ENCODE measurements at places on chromosomes 7 and 10. TPM values are rescaled to one million over a fixed set of nuclear protein-coding genes. Genes with fewer than 3 reads are reported as not detected.

DNA sequence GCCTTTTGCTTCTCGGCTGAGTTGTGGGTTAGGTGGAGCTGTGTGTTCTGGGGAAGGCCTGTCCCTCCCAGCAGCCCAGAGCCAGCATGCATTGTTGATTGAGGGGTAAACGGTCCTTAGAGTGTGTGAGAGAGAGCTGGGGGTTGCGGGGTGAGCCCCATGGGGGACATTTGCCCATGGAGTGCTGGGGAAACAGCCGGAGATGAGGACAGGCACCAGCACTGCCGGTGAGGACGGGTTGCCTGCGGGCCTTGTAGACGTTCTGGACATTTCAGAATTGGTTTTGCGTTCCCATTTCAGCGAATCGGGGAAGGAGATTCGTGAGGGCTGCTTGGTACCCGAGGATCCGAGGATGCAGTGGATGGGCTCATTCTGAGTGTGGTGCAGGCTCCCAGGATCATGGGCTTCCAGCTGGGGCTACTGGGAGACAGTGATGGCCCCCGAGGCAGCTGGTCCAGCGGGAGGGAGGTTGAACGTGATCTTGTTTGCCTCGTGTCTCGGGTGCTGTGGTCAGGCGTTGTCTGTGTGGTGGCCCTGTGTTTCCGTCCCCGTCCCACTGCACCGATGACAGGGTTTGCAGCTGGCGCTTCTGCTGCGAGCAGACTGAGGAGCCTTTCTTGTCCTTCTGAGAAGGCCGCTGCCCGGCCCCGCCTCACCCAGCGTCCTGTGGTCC is 113.9 kb downstream of the CYTH3 start:
- DNase-seq: no peak

- no peak for DNase-seq
Measured at GRCh38 chr10:7389346-7389745, 21.5 kb downstream of the SFMBT2 start.

DNA sequence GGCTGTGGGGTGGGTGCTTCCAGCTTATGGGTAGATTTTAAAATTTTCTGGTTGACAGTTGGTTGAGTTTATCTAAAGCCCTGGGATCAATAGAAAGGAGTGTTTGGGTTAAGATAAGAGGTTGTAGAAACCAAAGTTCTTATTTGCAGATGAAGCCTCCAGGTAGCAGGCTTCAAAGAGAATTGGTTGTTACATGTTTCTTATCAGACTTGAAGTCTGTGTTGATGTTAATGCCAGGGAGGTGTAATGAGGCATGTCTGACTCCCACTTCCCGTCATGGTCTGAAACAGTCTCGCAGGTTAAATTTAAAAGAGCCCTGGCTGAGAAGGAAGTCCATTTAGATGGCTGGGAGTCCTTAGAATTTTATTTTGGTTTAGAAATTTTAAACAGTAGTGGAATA is 165.2 kb upstream of the TMEM72 start:
- no peak for DNase-seq

DNA sequence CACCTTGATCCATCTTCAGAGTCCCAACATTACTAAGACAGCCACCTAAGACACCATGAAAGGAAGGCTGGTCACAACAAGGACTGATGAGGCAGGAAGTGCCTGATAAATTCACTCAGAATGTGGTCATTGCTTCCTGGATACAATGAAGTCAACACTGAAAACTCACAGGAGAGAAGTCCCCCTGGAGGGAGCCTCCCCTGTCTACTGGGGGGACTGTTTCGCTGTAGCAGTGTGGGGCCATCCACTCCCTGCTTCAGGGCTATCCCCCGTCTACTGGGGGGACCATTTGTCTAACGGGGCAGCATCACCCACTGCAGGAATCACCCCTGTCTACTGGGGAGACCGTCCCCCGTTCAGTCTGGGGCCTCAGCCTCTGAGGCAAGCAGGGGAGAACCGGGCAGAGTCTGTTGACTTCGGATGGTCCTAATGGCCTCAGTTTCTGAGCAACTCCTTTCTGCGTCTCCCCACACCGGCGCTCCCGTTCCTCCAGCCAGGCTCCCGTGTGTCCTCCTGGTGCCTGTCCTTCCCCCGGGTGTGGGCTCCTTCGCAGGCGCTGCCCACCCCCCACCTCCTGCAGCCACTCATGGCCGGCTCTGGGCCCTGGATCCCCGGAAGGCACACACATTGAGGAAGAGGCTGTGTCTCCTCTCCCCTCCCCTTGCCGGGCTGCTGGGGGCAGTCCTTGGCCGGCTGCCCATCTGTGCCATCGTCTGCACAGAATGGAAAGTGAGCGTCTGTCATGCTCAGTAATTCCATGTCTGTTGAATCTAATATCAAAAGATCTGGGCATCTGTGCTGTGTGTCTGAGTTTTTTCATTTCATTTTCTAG is 59.9 kb upstream of the DNAJB6 start:
- DNase-seq: peak; percentile 51

DNA sequence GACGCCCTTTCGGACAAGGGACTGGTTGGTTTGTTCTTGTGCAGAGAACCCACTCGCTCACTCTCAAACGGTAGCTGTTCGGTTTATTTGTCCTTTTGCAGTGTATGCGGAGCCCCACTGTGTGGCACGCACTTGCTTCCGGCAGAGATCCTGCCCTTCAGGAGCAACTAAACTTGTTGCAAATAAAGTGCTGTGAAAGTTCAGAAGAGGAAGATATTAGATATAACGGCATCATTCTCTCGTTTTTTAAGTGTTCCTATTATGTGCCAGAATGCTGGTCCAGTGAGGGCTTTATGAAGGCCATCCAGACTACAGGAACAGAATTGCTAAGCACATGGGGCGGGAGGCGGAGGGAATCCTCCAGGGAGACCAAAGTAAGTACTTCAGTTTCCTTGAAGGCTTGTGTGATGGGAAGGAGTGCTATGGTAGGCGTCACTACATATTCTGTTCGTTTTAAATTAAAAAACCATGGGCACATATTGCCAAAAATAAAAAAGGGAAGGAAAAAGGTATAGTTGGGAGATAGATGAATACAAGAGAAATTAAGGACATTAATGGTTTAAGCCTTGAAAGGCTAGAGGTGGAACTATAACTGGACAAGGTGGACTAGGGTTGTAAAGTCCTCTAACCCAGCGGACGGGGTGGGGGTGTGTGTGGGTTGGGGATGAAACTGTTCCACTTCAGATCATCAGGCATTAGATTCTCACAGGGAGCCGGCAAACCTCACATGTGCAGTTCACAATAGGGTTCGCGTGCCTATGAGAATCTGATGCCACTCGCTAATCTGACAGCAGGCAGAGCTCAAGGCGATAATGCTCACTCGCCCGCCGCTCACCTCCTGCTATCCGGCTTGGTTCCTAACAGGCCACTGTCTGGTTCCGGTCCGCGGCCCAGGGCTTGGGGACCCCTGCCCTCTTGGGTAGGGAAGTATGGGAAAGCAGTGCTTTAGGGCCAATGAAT is 704 bp upstream of the ERLIN1 start:
- peak; percentile 41 for DNase-seq

DNA sequence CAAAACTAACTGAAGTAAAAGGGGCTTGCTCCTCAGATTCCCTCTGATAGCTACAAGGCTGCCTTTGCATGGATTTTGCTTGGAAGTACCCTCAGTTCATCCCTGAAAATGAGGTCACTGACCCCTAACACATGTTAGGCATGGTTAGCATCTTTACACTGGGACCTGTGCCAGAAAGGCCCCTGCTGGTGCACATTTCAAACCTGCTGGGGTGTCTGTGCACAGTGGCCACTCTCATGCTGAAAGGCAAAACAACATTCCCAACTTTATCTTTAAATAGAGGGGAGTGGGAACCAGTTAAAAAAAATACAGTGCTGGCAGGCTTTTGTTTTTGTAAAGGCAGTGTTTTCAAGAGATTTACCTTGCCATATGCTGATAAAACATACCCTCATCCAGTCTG is 99.1 kb downstream of the ANK3 start:
- no peak for DNase-seq

DNA sequence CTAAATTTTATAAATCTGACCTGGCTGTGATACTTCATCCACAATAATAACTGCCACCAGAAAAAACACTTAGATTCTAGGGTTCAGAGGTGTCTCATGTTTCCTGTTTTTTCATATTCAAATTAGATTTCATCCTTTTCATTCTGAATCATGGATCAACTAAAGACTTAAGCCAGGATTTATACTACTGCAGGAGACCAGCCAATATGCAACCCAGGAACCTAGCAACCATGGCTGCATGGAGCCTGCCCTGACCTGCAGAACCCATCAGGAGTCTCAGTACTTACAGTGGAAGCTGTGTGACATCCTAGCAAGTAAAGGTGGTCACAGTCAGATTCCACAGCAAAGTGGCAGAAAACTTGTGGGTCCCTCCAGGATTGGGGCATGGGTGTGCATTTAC is 40.5 kb upstream of the RNF148 start:
- DNase-seq: no peak

DNA sequence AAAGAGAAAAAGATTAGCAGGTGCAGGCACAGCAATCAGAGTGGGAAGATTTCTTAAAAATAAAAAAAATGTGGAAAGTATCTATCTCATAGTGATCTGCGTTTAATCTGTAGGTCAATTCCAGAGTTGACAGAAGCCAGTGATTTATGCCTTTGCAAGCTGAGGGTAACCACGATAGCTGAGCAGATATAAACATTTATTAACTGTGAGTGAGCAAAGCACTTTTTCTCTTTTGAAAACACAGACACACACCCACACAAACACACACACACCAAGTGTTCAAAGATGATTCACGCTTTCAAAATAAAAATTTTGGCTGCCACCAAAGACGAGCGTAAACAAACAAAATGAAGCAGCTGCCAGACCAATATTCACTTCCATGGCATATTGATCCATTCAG is 243.2 kb upstream of the SLC26A5 start:
- DNase-seq: peak; percentile 46

- DNase-seq: no peak
Measured at GRCh38 chr7:41487229-41487940, 215.5 kb downstream of the INHBA start.

- no peak for DNase-seq
Measured at GRCh38 chr7:125363873-125364272, 434.2 kb upstream of the POT1 start.

- peak; percentile 58 for DNase-seq
Measured at GRCh38 chr7:128427289-128427891, 17.6 kb upstream of the IMPDH1 start.

DNA sequence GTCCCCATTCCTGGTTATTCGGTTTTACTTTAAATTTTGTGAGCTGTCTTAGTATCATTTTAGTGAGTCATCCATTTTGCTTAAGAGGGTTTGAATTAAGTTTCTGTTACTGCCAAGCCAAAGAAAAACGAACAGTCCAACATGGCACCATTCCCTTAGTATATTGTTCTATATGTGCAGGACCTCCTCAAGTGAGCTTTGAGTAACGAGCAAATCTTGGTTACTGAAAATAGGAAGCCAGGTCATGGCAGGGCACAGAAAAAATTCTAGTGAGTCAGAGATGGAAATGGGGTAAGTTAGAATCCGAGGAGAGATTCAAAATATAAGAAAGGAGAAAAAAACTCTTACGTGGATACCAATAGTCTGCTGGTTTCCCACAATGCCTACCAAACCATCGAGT is 292.9 kb downstream of the BAMBI start:
- peak; percentile 69 for DNase-seq

DNA sequence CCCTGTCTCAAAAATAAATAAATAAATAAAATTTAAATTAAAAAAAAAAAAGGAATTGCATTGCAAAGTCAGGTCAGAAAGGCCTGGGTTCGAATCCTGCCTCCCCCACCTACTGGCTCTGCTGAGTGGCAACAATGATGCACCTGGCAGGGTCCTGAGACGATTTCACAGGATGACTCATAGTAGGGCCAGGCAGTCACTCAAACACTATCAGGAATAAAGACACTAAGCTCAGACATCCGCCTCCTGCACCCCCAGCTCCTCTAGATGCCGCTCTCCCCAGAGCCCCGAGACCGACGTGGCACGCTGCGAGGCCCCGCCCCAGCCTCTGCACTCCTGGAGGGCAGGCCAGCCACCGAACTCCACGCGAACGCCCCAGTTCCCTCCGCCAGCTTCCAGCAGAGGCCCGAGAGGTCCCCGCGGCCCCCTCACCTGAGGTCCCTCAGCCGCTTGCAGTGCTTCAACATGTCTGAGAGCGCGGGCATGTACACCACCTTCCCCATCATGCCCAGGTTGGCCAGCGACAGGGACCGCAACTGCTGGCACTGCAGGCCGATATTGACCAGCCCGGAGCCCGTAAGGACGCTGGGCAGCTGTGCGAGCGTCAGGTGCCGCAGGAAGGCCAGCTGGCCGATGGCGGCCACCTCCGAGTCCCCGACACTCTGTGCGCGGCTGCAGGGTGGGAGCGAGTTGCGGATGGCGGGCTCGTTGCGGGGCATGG is 76.6 kb upstream of the TNRC18 start:
- DNase-seq: peak; percentile 35

DNA sequence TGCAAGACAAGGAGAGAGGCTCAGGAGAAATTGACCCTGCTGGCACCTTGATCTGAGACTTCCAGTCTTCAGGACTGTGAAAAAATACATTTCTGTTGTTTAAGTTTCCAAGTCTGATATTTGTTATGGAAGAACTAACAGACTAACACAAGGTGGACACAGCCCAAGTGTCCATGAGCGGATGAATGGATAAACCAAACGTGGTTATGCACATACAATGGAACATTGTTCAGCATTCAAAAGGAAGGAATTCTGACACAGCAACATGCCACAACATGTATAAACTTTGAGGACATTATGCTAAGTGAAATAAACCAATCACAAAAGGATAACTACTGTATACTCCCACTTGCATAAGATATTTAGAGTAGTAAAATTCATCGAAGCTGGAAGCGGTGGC is 76.5 kb downstream of the FAM13C start:
- no peak for DNase-seq

DNA sequence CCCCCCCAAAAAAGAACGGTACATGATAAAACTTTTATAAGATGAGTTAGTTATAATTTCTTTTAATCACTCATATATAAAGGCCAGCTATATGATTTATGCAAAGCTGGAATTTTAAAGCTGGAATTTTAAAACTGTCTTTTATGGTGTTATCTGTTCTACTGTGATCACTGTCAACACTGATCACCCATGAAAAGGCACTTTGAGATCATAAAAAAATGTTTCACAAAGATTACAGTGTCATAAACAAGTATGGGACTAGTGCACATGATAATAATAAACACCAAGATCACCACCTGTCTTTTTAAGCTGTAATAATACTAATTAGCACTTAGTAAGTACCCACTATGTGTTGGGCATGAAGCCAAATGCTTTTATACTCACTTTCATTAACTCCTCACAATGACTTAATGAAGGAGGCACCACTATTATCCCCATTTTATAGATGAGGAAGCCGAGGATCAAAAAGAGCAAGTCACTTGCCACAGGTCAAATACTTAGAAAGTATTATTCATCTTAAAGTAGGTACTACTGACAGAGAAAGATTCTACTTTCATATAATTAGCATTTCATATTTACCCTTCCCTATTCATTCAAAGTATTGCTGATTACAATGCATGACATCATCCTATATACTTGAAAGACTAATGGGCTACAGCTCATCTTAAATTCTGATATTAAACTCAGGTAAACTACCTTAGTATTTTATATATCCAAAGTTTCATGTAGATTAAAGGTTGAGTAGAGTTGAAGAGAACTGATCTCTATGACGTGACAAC is 8.3 kb upstream of the RHOBTB1 start:
- DNase-seq: no peak

GRCh38 chr7:35260246-35260645 is 6.3 kb upstream of the TBX20 start:
- no peak for DNase-seq

Gene DNAJB9
- 31.7 TPM for total RNA-seq

Gene HYAL4
- total RNA-seq: not detected

Gene ZNF37A
- total RNA-seq: 10.0 TPM

Gene CCNY
- total RNA-seq: 81.4 TPM

Data from IMR-90 (cell line).